ENCODE measurements at places on chromosomes 7 and 10.

GRCh38 chr7:55140221-55140940 is 121.6 kb downstream of the EGFR start:
- DNase-seq: peak; percentile 53

DNA sequence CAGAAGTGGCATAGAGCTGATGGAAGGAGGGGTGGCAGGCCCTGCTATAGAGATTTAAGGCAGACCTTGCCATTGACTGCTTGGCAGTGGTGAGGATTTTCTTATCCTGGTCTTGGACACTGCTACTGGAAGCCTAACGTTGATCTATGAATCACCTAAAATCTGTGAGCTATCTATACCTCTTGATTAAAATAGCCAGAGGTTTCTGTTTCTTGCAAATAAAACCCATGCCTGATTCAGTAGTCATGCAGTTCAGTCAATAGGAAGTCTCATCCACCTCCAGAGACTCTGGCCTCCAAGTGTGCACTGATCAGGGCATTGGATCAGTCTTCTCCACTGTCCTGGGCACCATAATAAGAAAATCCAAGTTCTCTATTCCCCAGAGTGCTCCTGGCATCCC is 286.5 kb downstream of the PTEN start:
- DNase-seq: no peak

DNA sequence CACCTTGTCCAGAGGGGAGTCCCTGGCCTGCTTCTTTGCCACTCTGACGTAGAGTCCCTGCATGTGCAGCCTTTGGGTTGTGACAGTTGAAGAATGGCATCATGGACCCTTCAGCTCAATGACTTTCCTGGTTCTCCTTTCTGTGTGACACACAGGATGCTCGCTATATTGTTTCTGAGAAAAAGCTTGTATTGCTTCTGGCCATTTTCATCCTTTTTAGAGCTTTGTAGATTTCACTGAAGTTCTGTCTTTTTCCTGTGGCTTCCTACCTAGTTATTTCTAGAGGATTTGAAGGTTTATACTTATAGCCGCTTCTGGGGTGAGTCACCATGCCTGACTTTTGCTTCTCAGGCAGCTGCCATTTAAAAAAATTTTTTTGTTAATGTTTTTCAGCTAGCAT is 27.0 kb downstream of the SND1 start:
- no peak for DNase-seq

GRCh38 chr10:122308417-122309141 is 37.5 kb downstream of the BTBD16 start:
- DNase-seq: no peak

GRCh38 chr10:43940898-43941837 is 292.5 kb upstream of the ZNF32 start:
- no peak for DNase-seq

DNA sequence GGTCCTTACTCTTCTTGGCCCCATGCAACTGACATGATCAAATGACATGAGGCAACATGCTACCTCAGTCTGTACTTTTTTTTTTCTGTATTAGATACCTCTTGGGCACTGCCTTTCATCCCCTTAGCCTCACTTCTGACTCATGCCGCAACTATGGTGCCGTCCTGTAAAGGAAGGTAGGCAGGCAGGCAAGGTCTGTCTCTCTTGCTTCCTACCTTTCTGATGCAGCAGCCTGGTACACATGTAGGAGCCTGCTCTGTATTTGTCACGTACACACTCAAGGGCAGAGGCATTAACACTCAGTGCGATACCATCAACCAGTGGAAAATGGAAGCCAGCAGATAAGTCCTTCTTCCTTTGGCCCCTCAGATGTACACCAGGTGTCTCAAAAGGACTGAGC is 146.7 kb downstream of the ATE1 start:
- no peak for DNase-seq

- no peak for DNase-seq
Observed at GRCh38 chr7:55481155-55481554, 91.1 kb downstream of the VOPP1 start.

GRCh38 chr7:118689403-118689802 is 464.9 kb downstream of the ANKRD7 start:
- no peak for DNase-seq

DNA sequence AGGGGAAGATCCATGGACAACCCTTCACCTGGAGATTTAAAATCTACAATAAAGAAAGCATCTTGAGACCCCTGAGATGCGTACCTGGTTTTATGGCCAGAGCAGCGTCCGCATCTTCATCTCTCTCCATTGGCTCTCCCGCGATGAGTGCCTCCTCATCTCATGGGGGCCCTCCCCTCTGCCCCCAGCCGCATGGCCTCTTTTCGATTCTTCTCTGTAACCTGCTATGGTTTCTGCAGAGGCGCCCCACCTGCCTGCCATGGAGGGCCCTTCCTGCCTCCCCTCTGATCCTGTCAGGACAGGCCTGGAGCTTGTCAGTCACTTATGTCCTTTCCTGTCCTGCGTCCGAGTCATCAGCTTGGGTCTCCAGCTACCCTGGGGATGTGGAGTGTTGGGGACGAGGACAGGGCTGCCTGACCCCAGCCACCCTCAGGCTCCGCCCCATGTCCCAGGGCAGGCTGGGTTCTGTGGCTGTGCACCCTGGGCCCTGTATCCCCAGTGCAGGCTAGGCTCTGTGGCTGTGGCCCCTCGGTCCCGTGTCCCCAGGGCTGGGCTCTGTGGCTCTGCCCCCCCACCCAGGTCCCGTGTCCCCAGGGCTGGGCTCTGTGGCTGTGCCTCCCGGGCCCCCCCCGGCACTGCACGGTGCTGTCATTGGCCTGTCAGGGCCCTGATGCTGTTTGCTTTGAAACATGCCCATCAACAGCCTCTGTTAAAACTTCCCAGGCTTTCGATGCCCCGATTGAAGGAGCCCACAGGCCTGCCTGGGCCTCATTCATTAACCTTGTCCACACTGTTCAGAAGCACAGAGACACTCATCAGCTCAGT is 99.8 kb downstream of the WDR37 start:
- no peak for DNase-seq

- DNase-seq: peak; percentile 9
Observed at GRCh38 chr10:120735773-120736371, 115.3 kb upstream of the WDR11 start.

- DNase-seq: no peak
Observed at GRCh38 chr7:43085017-43085416, 27.4 kb upstream of the HECW1 start.

GRCh38 chr7:132933072-132933458 is 148.8 kb downstream of the CHCHD3 start:
- peak; percentile 41 for DNase-seq

DNA sequence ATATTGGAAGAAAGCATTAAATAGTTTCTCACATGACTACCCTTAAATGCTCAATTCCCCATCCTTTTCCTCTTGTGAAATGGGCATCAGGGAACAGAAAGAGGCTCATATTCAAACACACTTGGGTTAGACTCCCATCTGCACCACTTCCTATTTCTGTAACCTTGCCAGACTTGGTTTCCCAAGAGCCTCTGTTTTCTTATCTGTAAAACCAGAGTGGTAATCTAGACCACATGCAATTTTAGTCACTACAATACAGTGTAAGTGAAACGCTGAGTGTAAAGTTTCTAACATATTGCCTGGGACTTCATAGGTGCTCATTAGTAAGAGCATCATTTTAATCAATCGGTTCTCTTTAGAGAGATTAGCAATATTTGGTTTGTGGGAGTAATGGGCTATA is 136.3 kb downstream of the SORCS1 start:
- no peak for DNase-seq

- DNase-seq: peak; percentile 78
Observed at GRCh38 chr7:48035301-48035966, at the start of gene C7orf57. Gene C7orf57, plus strand, starts transcription at chr7:48035543. Its CDS starts 766 bp downstream, at chr7:48036309.

- no peak for DNase-seq
Observed at GRCh38 chr10:50607356-50607925, 16.3 kb downstream of the SGMS1 start.

GRCh38 chr7:85081392-85081791 is 105.5 kb downstream of the SEMA3D start:
- no peak for DNase-seq

DNA sequence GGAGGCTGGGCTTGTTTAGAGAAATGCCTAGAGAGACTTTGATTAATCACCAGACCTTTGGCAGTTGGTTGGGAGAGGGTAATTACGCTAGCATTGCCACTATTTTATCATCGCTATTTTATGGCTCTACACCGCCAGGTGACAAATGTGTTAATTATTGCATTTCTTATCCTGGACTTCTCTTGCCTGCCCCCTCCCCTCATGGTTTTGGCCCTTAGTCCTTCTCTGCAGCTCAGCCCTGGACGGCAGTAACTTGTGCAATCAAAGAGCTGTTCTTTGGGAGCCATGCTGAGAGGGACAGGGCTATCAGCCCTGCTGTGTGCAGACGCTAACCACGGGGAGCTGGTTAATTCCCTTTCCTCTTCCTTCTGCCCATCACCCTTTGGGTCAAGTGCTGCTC is 585.0 kb downstream of the AUTS2 start:
- no peak for DNase-seq

GRCh38 chr10:1158066-1158465 is 101.9 kb downstream of the WDR37 start:
- DNase-seq: no peak

- DNase-seq: no peak
Observed at GRCh38 chr10:83037653-83038052, 1101.7 kb upstream of the GHITM start.

GRCh38 chr7:148505645-148506375 is 84.8 kb upstream of the C7orf33 start:
- no peak for DNase-seq

DNA sequence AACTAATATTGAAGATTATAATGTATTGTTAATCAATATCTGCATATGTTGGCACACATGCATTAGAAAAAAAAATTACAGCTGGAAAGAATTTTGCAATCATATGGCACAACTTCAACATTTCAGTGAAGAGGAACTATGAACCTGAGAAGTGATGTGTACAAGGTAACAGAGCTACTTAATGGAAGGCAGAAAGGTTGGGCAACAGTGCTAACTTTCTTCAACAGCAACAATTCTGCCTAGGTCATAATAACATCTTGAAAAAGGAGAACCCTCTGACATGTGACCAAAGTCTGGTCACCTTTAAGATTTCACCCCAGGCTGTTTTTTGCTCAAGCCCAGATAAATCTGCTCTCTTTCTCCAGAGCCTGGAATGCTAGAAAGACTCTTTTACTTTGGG is 47.9 kb upstream of the SKAP2 start:
- no peak for DNase-seq

DNA sequence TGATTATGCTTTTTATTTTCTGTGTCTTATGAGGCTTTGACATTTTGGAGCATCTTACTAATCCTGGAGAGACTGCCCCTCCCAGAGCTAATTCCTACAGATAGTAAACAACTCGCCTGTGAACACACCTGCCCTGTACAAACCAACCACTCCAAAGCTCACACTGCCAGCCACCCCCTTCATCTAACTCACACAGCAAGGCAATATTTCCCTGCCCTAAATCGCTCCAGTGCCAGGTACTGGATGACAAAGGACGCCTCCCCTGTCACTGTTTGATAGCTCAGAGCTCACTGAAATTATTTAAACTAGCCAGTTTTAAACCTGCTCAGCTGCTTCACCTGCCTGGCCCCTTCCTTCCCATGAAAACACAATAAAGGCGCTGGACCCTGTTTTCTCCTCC is 535.1 kb upstream of the CELF2 start:
- DNase-seq: no peak

DNA sequence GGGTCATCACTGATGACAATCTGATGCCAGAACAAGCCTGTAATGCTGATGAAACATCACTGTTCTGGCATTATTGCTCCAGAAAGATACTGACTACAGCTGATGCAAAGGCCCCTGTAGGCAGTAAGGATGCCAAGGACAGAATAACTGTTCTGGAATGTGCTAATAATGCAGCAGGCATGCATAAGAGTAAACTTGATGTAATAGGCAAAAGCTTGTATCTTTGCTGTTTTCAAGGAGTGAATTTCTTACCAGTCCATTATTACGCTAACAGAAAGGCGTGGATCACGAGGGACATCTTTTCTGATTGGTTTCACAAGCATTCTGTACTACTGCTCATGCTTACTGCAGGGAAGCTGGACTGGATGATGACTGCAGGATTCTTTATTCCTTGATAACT is 18.7 kb downstream of the LCOR start:
- DNase-seq: peak; percentile 76

DNA sequence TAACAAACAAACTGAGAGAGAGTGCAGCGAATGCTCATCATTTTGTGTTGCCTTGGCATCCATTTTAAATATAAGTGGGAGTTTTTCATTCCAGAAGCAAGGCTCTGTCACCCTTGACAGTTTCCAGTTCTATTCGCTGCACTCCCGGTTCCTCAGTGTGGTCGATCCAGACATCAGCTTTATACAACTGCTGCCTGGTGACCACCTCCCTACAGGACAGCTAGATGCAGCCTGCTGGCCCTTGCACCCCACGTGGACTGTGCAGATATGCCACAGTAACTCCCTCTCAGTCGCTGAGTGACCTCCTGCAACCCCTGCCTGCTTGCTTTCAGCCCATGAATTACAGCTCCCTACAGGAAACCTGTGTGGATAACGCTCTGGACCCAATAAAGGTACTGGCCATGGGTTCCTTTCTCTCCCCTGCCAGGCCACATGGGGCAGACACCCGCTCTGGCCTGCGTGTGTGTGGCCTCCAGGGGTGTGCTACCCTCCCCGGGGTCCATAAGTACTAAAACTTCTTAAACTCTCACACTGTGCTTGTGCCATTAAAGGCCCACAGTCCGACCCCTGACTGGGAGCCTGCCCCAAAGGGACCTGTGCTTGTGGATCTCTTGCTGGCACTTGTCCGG is 23.6 kb downstream of the BEND7 start:
- DNase-seq: no peak

DNA sequence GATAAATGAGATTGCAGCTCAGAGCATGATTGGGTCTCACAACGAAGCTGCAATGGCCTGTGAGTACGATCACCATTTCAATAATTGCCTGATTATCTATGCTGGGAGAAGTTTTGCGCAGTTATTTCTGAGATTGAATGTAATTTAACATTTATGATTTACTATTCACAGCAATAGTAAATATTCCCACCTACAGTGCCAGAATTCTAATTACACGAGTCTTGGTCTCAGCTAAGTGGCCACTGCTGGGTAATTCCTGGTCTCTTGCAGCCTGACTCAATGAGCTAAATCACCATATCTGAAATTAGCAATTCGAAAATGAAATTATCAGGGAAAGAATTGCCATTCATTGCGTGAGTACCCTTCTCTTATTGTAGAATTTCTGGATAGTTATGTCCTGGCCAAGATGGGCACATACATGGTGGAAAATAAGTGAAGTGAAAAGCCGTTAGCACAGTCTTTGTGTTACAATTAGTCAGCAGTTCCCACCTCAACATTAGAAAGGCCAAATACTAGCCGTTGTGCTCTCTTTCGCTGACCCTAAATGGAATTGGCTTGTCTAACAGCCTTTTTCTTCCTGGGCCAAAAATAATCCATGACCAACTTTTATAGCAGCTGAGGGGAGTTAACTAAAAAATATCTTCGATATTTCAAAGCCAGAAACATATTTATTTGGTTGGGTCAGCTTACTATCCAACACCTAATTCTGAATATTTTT is 681.0 kb upstream of the C7orf33 start:
- no peak for DNase-seq

DNA sequence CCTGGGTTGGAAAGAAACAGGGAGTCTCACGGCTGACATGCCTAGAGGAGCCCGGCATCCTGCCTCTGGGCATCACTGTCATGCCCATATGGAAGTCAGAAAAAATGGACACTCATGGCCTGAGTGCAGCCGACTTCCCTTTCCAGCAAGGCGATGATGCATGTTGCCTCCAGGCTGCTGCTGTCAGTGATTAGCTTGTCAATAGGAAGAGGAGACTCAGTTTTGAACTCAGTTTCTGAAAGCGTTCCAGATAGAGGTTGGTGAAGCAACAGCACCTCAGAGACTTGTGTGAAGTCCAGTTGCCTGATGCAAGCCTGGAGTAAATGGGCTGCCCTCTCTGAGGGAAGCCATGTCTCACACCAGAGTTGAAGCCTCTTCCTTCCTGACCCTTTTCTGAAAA is 148.4 kb downstream of the TPST1 start:
- peak; percentile 56 for DNase-seq

Measured in stromal cell of bone marrow (primary cell).